ENCODE measurements at places on chromosomes 3 and 15.

DNA sequence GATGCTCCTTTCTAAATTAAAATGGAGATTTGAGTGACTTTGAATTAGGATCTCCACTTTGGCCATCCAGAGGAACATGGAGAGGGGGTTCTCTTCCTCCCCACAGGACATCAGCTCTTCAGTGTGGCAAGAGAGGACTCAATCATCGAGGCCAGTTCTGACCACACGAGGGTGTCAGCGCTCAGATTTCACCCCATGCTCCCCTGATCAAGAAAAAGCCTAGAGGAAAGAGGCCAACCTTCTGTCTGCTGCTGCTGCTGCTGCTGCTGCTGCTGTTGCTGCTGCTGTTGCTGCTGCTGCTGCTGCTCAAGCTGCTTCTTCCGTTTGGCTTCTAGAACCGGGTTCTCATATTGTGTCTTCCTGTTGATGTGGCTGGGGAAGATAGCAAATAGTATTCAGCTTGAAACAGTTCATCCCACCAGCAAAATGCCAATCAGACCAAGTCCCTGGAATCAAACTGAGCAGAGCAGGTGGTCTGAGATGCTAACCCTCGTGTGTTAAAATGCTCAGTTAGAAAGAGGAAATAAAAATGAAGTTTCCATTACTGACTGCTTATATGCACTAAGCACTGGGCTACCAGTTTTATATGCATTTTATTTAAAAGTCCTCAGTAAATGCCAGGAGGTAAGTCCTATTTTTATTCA lies 599.0 kb downstream of the MAGI1 start:
- no peak for DNase-seq

DNA sequence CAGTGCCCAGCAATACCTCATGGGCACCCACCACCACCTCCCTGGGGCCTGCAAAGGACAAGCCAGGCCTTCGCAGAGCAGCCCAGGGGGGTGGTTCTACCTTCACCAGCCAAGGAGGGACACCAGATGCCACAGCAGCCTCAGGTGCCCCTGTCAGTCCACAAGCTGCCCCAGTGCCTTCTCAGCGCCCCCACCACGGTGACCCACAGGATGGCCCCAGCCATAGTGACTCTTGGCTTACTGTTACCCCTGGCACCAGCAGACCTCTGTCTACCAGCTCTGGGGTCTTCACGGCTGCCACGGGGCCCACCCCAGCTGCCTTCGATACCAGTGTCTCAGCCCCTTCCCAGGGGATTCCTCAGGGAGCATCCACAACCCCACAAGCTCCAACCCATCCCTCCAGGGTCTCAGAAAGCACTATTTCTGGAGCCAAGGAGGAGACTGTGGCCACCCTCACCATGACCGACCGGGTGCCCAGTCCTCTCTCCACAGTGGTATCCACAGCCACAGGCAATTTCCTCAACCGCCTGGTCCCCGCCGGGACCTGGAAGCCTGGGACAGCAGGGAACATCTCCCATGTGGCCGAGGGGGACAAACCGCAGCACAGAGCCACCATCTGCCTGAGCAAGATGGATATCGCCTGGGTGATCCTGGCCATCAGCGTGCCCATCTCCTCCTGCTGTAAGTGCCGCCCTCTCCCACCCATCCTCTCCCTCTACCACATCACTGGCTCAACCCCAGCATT lies 19.2 kb upstream of the BFSP2 start:
- DNase-seq: no peak

GRCh38 chr15:98439523-98439942 lies 208.8 kb upstream of the IGF1R start:
- DNase-seq: no peak

DNA sequence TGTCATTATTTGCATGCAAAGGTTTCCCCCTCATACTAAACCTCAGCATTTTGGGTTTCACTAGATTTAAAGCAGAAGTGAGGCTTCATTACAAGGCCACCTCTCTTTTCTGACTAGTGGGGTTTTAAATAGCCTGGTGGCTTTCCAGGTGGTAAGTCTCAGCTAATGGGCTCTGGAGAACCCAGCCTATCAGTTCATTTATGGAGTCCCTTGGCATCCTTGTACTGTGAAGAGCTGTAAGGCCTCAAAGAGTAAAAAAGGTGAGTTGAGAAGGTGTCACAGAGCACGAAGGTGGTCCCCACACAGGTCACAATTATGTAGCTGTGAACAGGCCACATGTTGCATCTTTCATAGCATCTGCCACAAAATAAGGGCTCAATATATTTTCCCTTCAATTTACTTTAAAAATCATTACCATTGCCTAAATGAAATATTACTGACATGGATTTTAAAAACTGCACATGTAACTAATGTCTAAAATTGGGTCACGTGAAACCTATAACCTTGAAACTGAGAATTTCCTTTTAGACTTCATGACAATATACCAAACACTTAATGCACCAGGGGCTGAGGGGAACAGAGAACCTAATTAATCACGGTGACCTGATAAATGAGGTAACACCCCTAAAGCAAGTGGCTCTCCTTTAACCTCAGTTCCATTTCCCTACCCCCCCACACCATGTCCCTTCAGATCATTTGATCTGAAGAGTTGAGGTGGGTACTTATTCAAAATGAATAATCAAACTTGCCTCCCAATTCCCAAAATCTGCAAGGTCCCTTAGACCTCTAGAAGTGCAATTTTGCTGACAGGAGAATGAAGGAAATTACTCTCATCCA lies 1.3 kb downstream of the NGLY1 start:
- no peak for DNase-seq

DNA sequence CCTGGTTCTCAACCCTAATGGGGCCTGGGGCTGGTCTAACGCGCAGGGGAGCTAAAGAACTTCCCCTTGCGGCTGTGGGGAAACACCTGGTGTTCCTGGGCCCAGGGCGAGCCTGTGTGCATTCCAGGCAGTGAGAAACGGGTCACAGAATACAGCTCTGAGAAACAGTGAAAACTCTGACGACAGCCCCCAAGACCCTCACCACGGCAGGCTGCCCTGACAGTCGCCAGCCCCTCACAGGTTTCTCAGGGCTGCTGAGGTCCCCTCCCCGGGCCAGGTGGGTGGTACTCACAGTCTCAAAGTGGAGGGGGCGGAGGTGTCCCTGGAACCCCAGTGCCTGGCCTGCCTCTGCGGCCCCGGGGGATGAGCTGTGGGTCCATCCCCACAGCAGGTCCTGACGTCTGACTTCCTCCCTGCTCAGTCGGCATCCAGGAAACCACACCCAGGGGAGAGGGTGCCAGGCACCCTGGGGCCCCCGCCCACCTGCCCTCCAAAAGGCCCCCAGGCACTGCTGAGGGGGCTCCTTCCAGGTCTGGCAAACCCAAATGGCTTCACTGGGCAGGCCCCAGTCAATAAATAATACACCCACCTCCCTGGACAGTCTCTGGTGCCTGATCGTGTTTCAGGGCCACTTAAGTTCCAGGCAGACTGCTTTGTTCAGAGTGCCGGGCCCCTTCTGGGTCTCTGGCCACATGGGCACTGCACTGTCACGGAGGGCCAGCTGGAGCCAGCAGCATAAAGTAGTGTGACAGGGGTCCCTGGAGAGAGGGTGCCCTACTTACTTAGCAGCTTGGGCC lies 57.7 kb downstream of the IQSEC1 start:
- no peak for DNase-seq

GRCh38 chr15:86677278-86677677 lies 597.6 kb downstream of the AGBL1 start:
- DNase-seq: no peak

GRCh38 chr15:100559330-100559729 lies 30.6 kb upstream of the CERS3 start:
- DNase-seq: peak; percentile 52

GRCh38 chr3:171055336-171056178 lies 29.0 kb upstream of the SLC2A2 start:
- DNase-seq: no peak

GRCh38 chr3:66754613-66755012 lies 243.5 kb upstream of the KBTBD8 start:
- no peak for DNase-seq

- DNase-seq: no peak
Observed at GRCh38 chr3:141326123-141326522, 42.2 kb upstream of the ZBTB38 start.

Data from AG04449 (cell line).